ENCODE measurements at places on chromosomes 11 and 22.

GRCh38 chr11:108914981-108915380 is 250.1 kb downstream of the DDX10 start:
- no peak for DNase-seq

DNA sequence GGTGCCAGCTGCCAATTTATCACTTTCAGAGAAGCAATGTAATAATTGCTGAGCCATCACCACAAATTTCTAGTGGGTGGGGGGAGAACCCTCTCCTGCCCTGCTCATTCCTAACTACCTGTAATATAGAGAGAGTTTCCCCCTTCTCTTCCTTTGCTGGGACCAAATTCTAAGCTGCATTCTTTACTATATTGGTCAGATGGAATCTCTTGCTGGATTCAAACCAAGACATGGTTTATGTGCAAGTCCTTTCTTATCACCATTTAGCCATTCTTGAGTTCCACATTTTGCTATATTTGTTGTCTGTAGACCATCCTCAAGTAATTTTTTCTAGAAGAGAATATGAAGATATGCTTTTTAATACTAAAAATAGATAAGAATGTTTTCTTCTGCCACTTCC is 452.1 kb downstream of the MN1 start:
- no peak for DNase-seq

- no peak for DNase-seq
These were observed 4.9 kb downstream of the HSD17B12 start for GRCh38 chr11:43685440-43685839.

DNA sequence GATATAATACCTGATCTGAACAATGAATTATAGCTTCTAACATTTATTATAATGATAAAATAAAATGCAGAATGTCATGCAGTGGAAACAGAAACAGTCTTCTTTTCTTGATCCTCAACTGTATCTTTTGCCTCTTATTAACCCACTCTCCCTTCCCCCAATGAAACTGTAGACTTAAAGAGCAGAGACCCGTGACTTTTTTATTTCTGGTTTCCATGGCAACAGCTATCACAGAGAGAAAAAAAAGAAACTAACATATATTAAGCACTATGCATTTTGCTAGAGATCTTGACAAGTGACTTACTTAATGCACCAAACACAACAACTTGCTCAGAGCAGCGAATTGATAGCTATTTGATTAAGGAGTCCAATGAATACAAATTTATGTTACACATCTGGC is 69.3 kb downstream of the RAB38 start:
- DNase-seq, result no peak

DNA sequence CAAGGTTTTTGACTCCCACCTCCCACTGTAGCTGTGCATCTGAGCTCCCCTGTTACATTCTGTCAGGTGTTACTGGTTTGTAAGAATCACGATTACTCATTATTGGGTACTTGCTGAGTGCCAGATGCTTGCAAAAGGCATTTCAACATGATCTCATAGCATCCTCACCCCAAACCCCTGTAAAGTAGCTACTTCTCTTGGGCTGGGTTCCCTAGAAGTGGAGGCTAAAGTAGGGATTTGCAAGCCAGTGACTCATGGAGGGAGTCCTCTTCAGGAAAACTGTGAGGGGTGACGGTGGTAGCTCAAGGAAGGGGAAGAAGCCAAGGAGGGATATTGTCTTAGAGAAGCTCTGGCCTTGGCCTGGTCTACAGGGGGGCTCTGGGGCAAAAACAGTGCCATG is 78.6 kb downstream of the TIMP3 start:
- DNase-seq, result no peak

DNA sequence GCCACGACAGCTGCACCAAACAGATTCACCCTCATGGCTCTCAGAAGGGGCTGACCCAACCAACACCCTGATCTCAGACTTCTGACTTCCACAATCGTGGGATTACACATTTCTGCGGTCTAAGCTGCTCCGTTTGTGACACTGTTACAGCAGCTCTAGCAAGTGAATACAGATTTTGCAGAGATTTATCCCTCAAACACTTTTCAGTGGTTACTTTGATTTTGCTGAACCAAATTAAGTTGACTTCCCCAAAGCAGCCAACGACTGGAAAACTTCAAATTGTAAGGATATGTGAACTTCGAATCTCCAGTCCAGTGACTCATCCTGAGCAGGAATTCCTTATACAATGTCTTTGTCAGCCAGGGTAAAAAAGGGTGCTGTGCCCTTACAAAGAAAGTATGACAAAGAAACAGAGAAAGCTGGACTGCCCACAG is 14.8 kb upstream of the INCENP start:
- DNase-seq, result no peak

All from islet precursor cell (in vitro differentiated cells).